ENCODE measurements at places on chromosomes 11 and 22. TPM values are rescaled to one million over a fixed set of nuclear protein-coding genes. Genes with fewer than 3 reads are reported as not detected.

Gene OSBP2
- total RNA-seq = 0.85 TPM

Gene ESRRA
- total RNA-seq = 44.9 TPM

Gene RAB38
- 0.41 TPM for total RNA-seq

Gene SAA1
- total RNA-seq = not detected

Gene C22orf23
- 0.57 TPM for total RNA-seq

Gene TRIM49B
- not detected for total RNA-seq

Gene RNF169
- 19.9 TPM for total RNA-seq

Gene DMC1
- 40.6 TPM for total RNA-seq

Gene INS
- total RNA-seq = not detected

Gene HTR3A
- total RNA-seq = not detected

Gene SLC6A5
- not detected for total RNA-seq

Gene C2CD3
- total RNA-seq = 32.1 TPM

Gene PARVA
- not detected for total RNA-seq

Gene MS4A2
- not detected for total RNA-seq

Gene OR2AG2
- total RNA-seq = 1.7 TPM

Gene CHRM4
- not detected for total RNA-seq

Gene RAB39A
- 1.8 TPM for total RNA-seq

Gene PKP3
- total RNA-seq = not detected

Gene INCENP
- 183 TPM for total RNA-seq

Gene TPH1
- total RNA-seq = 0.23 TPM

Gene TRIM6
- total RNA-seq = not detected

Gene PICK1
- total RNA-seq = 23.8 TPM

Gene HTR3B
- total RNA-seq = not detected

Gene UBQLN3
- not detected for total RNA-seq

Gene TMPRSS6
- not detected for total RNA-seq

Gene DKK3
- total RNA-seq = not detected

Gene OR4D5
- not detected for total RNA-seq

Gene AAMDC
- total RNA-seq = 17.1 TPM

Gene MTMR3
- 17.6 TPM for total RNA-seq

Gene SPTBN2
- total RNA-seq = 16.2 TPM

Gene SDF2L1
- total RNA-seq = 60.5 TPM

Gene UCP3
- 1.8 TPM for total RNA-seq

Gene MS4A8
- total RNA-seq = not detected

Gene OR10D3
- total RNA-seq = not detected

Gene PCSK7
- 104 TPM for total RNA-seq

Gene CELSR1
- total RNA-seq = 4.9 TPM

Gene RTN4R
- total RNA-seq = not detected

Gene KRTAP5-9
- not detected for total RNA-seq

Gene SAA4
- total RNA-seq = not detected

Gene CDC42EP1
- not detected for total RNA-seq

Gene FTH1
- total RNA-seq = 245 TPM

Gene CARD18
- not detected for total RNA-seq

Gene MS4A3
- total RNA-seq = not detected

Gene OR5D18
- not detected for total RNA-seq

Gene APLNR
- total RNA-seq = not detected

Gene ANKRD13D
- 136 TPM for total RNA-seq

Gene DLG2
- total RNA-seq = 8.2 TPM

Gene NUDT8
- total RNA-seq = 31.7 TPM

All from OCI-LY7 (cell line).